ENCODE measurements at places on chromosomes 16 and 17. TPM values are rescaled to one million over a fixed set of nuclear protein-coding genes. Genes with fewer than 3 reads are reported as not detected.

The CRISPLD2 gene
- 2.5 TPM for total RNA-seq

The ZNF263 gene
- total RNA-seq, result 33.6 TPM

The ABCC3 gene
- total RNA-seq, result 22.5 TPM

The G6PC1 gene
- total RNA-seq, result 0.22 TPM

The TP53TG3 gene
- total RNA-seq, result 0.14 TPM

Measured in motor neuron (in vitro differentiated cells).